Activated T-cell treated with anti-CD3 and anti-CD28 coated beads for 4 hours (primary cell): ENCODE measurements at places on chromosomes 16 and 17.

DNA sequence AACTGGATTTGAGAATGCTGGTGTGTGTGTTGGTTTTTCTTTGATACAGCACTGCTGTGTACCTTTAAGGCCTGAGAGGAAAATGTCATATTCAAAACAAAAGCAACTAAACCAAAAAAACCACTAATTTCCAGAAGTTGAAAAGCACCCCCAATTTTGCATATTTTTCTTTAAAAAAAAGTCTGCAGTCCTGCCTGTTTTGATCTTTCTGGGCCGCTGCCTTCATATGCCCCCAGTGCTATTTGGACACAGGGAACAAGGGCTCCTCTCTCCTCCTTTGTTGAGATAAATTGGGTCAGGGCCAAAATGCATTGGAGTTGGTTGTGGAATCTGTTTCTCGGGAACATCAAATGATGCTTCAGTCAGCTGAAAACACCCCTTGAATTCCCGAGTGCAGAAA, 26.9 kb downstream of the GPT2 start:
- no peak for DNase-seq

GRCh38 chr17:41377546-41377945, 4.6 kb downstream of the KRT34 start:
- DNase-seq = no peak

DNA sequence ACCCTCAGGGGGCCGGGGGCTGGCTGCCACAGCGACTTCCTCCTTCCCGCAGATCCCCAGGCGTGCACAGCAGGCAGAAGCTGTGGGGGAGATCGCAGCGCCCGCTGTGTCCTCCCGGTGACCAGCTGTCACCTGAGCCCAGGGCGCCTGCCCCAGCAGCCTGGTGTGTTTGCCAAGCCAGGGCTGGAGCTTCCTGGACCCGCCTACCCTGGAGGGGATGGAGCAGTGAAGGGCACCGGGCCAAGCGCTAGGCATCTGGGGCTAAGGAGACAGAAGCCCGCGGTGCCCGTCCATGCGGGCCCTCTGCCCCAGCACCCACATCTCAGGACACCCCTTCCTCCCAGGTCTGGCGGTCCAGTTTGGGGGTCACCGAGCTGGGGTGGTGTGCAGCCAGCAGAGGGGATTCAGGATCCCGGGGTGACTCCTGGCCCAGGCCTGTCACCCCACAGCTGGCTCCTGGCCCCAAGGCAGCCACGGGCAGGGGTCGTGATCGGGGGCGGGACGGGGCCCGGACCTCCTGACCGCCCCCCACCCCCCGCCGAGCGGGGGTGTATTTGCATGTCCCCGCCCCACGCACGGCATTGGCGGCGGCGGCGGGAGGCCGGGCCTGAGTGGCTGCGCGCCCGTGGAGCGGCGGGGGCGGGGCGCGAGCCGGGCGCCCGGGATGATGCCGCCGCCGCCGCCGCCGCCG, at the start of gene RAB26:
Gene RAB26, plus strand, starts transcription at position 645 of the 691 bp plus-strand sequence. CDS start 159 bp downstream, outside the sequence.
- peak; percentile 35 for DNase-seq

- DNase-seq = no peak
These were observed 358.2 kb downstream of the KIF2B start for GRCh38 chr17:54180950-54181349.

- DNase-seq = no peak
These were observed 20.1 kb downstream of the LPCAT2 start for GRCh38 chr16:55529018-55529417.

DNA sequence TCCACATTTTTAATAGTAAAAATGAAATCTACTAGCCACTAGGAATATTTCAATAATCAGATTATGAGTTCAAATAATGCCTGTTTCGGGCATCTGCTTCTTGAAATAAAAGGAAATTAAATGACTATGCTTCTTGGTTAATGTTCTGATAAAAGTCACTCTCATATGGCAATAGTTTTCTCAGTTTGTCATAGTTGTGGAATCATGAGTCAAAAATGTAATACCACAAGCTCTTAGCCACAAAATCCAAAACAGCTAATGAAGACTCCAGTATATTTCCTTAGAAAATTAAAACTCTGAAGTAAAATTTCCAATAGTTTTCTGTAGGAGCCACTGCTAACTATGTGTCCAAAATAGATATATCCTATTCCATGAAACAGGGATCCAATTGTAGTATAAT, 676.3 kb upstream of the CDH8 start:
- no peak for DNase-seq

- peak; percentile 56 for DNase-seq
These were observed at the start of the genes ERI2 and REXO5 for GRCh38 chr16:20806168-20807050. TSS of gene ERI2 (minus strand) at chr16:20806472. CDS start at chr16:20806430, 42 bp downstream. TSS of gene REXO5 (plus strand) at chr16:20806527. CDS start at chr16:20806954, 427 bp downstream.

- DNase-seq = no peak
These were observed 160.0 kb upstream of the FOXF1 start for GRCh38 chr16:86350289-86350688.

GRCh38 chr16:64459402-64459801, 662.5 kb downstream of the CDH11 start:
- no peak for DNase-seq

DNA sequence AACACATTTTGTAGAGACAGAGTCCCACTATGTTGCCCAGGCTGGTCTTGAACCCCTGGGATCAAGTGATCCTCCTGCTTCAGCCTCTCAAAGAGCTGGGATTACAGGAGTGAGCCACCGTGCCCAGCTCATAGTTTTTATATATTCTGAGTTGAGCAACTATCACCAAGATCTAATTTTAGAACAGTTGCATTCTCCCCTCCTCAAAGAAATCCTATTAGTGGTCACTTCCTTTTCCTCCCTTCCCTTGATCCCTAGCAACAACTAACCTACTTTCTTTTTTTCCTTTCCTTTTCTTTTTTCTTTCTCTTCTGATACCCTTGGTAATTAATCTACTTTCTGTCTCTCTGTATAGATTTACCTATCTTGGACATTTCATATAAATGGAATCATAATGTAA, 61.5 kb upstream of the B4GALNT2 start:
- no peak for DNase-seq

- DNase-seq = no peak
These were observed 3.6 kb upstream of the ITGAX start for GRCh38 chr16:31351246-31351941.

GRCh38 chr17:83062011-83062817, 17.2 kb upstream of the METRNL start:
- DNase-seq = no peak

DNA sequence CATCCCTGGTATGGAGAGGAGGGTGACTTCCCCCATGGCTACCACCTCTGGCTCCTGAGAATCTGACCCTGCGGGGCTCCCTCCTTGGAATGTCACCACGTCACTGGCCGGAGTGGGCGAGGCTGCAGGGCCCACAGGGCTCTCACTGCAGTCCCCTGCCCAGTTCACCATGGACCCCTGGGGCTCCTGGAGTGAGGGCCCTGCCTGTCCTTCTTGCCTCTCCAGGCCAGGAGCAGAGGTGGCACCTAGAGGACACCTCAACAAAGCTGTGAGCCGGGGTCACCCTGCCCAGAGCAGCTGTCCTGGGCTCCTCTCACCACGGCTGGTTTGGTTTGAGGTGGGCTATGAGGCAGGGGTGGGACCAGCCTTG, 67.8 kb upstream of the GNG13 start:
- no peak for DNase-seq

DNA sequence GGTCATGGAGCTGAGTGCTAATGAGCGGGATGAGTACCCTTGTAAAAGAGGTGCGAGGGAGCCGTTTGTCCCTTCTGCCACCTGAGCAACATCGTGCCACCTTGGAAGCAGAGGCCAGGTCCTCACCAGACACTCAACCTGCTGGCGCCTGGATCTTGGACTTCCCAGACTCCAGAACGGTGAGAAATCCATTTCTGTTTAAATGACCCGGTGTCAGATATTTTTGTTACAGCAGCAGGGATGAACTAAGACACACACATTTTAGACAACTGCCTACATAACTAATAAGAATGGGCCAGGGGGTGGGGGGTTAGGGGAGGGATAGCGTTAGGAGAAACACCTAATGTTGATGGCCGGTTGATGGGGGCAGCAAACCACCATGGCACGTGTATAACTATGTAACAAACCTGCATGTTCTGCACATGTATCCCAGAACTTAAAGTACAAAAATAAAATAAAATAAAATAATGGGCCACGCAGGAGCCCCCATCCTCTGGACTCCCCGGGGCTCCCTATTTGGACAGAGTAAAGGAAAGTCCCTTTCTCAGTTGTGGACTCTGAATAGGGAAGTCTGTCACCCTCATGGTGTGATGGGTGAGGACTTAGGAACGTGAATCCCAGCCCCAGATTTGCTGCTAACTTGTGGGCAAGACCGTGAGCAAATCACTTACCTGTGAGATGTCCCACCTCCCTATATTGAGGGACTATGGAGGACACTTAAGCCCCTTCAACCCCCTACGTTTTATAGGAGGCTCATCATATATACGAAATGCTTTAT, 60.6 kb upstream of the DNAH17 start:
- DNase-seq = no peak

- no peak for DNase-seq
These were observed 56.0 kb downstream of the SHISA6 start for GRCh38 chr17:11296994-11297393.

- no peak for DNase-seq
These were observed 74.0 kb upstream of the HLF start for GRCh38 chr17:55190748-55191147.

DNA sequence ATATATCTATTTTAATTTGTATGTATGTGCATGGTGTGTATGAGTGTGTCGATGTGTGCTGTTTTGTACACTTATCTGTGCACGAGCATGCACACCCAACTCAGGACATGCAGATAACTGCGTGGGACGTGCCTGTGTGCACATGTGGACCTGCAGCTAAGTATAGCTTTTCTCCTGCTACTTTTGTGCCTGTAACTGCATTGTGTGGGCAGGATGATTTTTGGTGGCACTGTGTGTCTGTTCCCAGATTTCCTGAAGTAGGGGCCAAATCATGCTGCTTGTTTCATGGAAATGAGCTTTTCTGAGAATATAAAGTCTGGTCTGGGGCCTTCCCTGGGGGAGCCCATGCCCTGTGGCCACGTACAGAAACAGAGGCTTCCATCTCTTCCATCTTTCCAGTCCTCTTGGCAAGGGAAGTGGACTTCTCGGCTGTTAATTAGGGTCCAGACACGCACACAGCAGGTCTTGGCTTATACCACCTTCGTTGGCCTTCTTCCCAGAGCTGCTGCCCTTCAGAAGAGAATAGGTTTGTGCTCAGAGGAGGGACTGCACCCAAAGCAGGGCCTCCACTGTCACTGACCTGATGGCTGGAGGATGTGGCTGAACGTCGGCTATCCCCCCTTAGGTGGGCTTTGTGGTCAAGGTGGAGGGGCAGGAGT, 30.2 kb downstream of the SPNS3 start:
- DNase-seq = no peak
